ENCODE measurements at places on chromosomes 7 and 10. TPM values are rescaled to one million over a fixed set of nuclear protein-coding genes. Genes with fewer than 3 reads are reported as not detected.

The SPDYE8 gene
- polyA plus RNA-seq: not detected

The PTF1A gene
- not detected for polyA plus RNA-seq

The SLC39A12 gene
- polyA plus RNA-seq: 0.03 TPM

- no peaks in the 10 kb centered on the region for H3K4me1 ChIP-seq
- H3K36me3 ChIP-seq: no peaks in the 10 kb centered on the region
- H3K4me3 ChIP-seq: no peak overlapping the region
- no peak for DNase-seq
- H3K27me3 ChIP-seq: no peaks in the 10 kb centered on the region
- H3K27ac ChIP-seq: no peak overlapping the region
Observed at GRCh38 chr10:28036587-28036986, 37.7 kb upstream of the ODAD2 start.

- no peaks in the 10 kb centered on the region for H3K4me1 ChIP-seq
- no peak overlapping the region for H3K4me3 ChIP-seq
- H3K27ac ChIP-seq: no peak overlapping the region
Observed at GRCh38 chr10:71817831-71818655, 33.0 kb downstream of the PSAP start.

- no peak for DNase-seq
- H3K4me1 ChIP-seq: peaks cover 16% of the 10 kb centered on the region
- no peaks in the 10 kb centered on the region for H3K36me3 ChIP-seq
- no peak overlapping the region for H3K27ac ChIP-seq
- H3K4me3 ChIP-seq: no peak overlapping the region
Observed at GRCh38 chr7:74633451-74633921, 24.0 kb upstream of the GTF2I start.

DNA sequence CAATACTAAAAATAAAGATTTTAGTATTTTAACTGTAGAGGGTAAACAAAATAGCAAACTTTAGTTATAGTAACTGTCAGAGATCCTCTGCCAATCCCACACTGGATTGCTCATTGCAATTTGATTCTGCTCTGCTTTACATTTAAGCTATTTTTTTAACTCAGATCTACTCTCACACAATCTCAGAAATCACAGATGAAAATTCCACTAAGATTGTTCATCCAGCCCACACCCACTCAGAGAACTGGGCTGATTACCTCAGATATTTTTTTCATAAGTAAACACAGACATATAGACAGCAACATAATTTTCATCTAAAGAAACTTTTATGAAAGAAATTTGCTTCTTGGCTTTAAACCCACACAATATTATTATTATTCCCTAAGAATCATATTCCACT, 7.0 kb downstream of the OSBPL3 start:
- no peaks in the 10 kb centered on the region for H3K27me3 ChIP-seq
- H3K4me1 ChIP-seq: peaks cover 74% of the 10 kb centered on the region
- H3K27ac ChIP-seq: peak overlapping the region; percentile 44
- DNase-seq: no peak
- no peaks in the 10 kb centered on the region for H3K36me3 ChIP-seq

GRCh38 chr10:6052247-6053221, 9.6 kb downstream of the IL2RA start:
- H3K27ac ChIP-seq: no peak overlapping the region
- peaks cover 8% of the 10 kb centered on the region for H3K27me3 ChIP-seq
- no peaks in the 10 kb centered on the region for H3K4me1 ChIP-seq

DNA sequence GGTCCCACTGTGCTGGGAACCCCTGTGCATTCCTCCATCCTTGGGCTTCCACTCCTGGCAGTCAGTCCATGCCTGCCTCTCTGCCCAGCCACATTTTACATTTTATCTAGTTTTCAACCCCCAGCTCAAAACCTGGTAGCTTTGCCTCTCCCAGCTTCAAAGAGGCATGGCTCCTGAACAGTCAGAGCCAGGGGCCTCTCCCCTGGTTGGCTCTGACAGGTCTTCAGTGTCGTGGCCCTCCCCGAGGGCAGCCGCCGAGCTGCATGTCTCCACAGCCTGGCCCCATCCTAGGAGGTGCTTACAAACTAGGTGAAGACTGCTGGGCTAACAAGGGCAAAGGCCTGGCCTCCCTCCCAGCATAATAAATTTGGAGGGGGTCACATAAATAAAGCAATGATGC, 14.8 kb downstream of the COBL start:
- no peak overlapping the region for H3K4me3 ChIP-seq
- no peak overlapping the region for H3K27ac ChIP-seq
- no peaks in the 10 kb centered on the region for H3K36me3 ChIP-seq

DNA sequence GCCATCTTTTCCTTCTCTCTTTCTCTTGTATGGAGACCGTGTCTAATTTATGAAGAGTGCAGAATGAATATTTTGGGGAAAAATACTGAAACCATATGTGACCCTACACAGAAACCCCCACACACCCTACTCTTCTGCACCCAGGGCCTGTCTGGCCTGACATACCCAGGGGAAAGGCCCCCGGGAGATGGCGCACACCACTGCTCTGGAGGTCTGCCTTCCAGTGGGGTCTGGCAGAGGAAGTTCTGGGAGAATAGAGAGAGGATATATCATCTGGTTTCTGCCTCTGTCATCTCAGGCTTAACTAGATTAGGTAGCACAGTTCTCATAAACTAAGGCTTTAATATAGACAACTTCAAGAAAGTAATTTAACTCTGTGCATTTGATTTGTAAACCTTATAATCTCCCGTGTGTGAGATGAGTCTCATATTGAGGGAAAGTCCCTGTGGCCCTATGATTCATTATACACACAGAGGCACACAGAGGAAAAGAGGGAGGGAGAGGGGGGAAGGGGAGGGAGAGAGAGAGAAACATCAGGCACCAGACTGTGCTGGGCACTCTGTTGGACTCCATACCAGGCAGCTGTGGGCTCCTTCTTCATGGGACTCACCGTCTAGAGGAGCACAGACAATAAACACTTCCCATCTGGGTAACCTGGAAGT, 123.3 kb downstream of the AOAH start:
- peaks cover 33% of the 10 kb centered on the region for H3K4me1 ChIP-seq
- H3K27me3 ChIP-seq: no peaks in the 10 kb centered on the region
- no peak overlapping the region for H3K4me3 ChIP-seq
- DNase-seq: peak; percentile 23
- peak overlapping the region; percentile 42 for H3K27ac ChIP-seq

- no peaks in the 10 kb centered on the region for H3K27me3 ChIP-seq
- no peaks in the 10 kb centered on the region for H3K36me3 ChIP-seq
- no peak for DNase-seq
- no peak overlapping the region for H3K4me3 ChIP-seq
Observed at GRCh38 chr7:12640299-12641096, 46.9 kb upstream of the ARL4A start.

DNA sequence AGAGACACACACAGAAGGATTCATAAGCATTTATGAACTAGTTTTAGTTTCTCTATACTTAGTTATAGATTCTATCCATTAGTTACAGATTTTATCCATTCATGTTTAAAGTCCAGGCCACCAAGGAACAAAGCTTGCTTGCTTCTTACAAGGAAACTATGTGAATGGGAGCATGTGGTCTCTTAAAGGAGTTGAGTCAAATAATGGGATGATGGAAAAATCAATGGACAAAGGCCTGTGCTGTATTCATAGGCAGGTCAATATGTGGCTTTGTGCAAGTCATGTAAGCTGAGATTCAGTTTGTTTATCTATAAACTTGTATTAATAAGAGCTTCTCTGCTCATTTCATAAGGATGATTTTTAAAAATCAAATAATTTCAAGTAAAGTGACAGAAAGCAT, 172.8 kb upstream of the CDK1 start:
- H3K27me3 ChIP-seq: no peaks in the 10 kb centered on the region
- H3K4me1 ChIP-seq: peaks cover 11% of the 10 kb centered on the region
- no peak overlapping the region for H3K4me3 ChIP-seq

Measured in keratinocyte (primary cell).